Spleen (tissue), 13 donors: ENCODE measurements at places on chromosomes 16 and 17. TPM values are rescaled to one million over a fixed set of nuclear protein-coding genes. Genes with fewer than 3 reads are reported as not detected.

- DNase-seq = no peak
Observed at GRCh38 chr16:2482708-2483534, 8.0 kb downstream of the TBC1D24 start.

- no peak for DNase-seq
Observed at GRCh38 chr16:66510298-66510697, 39.6 kb downstream of the TK2 start.

- no peak for DNase-seq
Observed at GRCh38 chr16:89653656-89654295, 3.7 kb downstream of the CHMP1A start.

DNA sequence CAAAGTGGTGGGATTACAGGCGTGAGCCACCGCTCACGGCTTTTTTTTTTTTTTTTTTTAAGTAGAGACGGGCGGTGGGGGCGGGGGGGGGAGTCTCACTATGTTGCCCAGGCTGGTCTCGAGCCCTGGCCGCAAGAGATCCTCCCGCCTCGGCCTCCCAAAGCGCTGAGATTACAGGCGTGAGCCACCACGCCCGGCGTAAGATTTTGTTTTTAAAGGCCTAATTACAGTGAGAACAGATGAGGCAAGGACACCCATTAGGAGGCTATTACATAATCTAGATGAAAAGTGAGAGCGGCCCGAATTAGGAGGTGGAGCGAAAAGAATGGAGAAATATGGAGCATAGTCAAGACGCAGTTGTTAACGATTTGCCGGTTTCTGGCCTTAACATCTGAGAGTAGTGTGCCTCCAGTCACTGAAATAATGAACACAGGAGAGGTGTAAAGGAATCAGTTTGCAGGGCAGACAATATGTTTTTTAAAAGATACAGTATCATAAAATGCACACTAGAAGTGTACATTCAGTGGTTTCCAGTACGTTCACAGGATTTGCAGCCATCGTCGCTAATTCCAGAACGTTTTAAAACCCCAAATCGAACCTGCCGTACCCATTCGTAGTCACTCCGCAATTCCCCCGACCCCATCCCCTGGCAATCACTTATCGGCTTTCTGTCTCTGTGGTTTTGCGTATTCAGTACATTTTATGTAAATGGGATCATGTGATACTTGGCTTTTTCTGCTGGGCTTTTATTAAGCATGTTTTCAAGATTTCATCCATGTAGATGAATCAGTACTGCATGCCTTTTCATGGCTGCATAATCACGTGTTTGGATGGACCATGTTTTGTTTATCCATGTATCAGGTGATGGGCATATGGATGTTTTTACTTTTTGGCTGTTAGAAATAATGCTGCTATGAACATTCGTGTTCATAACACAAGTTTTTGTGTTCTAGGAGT is 1.4 kb upstream of the SLX4 start:
- no peak for DNase-seq

DNA sequence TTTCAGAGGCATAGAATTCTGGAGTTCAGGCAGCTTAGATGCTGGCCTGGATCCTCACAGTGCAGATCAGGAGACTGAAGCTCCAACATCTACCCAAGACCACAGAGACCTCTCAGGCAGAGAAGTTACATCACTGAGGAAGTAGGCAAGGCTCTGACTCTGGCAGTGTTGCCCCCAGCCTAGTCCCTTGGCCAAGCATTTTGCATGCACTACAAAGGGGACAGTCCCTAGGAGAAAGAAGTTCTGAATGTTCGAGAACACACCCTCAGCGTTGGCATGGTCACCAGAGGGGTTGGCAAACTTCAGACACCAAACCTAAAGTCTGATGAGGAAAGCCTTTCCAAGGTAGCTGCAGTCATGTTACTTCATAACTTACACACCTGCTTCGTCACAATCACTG is 2.5 kb downstream of the RANBP10 start:
- peak; percentile 80 for DNase-seq

DNA sequence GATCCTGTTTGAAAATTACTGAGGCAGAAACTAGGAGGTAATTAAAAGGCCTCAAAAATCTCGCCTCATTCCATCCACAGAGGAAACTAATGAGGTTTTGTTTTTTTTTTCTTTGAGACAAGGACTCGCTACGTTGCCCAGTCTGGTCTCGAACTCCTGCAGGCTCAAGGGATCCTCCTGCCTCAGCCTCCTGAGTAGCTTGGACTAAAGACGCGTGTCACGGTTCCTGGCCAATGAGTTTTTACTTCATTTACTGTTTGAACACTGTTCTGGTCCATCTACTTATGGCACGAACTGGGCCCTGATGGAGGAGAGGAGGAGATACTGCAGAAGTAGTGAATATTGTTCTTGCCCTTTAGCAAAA is 600 bp upstream of the BLTP2 start:
- no peak for DNase-seq

GRCh38 chr17:62676952-62677596 is 49.6 kb downstream of the MRC2 start:
- DNase-seq = no peak

- peak; percentile 87 for DNase-seq
Observed at GRCh38 chr17:1577583-1578013, 15.0 kb upstream of the PITPNA start.

Gene NKD1
- 7.0 TPM for total RNA-seq

Gene IL34
- total RNA-seq = 202 TPM

Gene P2RX1
- 16.8 TPM for total RNA-seq

Gene MILR1
- total RNA-seq = 29.1 TPM

Gene ITPRIPL2
- total RNA-seq = 41.5 TPM

Gene TMC8
- 191 TPM for total RNA-seq

Gene CA7
- total RNA-seq = not detected

Gene TP53TG3
- total RNA-seq = not detected
